A673 (cell line): ENCODE measurements at places on chromosomes 3 and 15.
A peak's percentile ranks its signal among the peaks of the same experiment; 100 is the strongest.

- DNase-seq, result peak; percentile 56
Measured at GRCh38 chr15:58182460-58183163, 44.4 kb downstream of the AQP9 start.

- DNase-seq, result no peak
Measured at GRCh38 chr3:156140001-156140595, 19.7 kb downstream of the KCNAB1 start.

DNA sequence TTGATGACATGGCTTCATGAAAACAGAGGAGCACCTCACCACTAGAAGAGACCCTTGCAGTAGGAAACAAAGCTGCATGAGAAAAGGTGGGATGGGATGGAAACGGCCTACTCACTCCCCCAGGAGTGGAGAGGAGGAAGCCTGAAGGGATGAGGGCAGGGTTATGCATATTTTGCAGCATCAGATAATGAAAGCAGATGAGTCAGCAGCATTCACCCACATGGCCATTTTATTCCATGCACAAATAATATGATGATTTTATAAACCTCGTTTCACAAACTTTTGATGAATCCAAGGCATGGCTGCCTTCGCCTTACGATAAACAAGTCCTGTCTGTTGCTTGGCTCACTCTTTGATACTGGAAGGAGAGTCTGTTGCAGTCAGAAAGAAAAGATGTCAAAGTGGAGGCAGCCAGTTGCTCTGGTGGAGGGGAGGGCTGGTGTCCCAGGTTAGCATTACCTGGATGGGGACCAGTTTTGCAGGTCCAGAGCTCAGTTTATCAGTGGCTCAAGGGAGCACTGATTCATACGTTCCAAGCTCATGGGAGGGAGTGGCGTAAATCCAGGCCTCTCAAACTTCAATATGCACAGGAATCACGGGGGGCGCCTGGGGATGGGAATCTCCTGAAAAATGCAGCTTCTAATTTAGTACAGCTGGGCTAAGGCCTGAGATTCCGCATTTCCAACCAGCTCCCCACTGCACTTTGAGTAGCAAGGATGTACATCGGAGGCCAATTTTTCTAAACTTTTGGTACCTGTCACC, 9.2 kb upstream of the EHD4 start:
- no peak for DNase-seq

DNA sequence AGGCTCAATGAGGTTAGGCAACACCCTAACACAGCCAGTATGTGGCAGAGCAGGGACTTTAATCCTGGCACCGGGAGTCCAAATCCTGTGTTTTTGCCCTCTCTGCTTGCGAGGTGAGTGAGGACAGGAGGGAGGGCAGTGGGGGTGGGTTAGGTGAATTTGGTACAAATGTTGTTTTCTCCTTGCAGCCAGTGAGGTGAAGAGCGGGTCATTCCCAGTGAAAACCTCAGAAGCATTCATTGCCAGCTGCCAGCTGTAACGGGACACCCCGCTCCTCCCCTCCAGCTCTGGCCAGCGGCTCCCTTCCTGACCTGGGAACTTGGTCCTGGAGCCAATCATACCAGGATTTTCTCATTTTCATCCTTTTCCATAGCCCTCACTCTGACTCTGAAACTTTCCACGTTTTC, 45.7 kb upstream of the RAB6B start:
- DNase-seq, result no peak

DNA sequence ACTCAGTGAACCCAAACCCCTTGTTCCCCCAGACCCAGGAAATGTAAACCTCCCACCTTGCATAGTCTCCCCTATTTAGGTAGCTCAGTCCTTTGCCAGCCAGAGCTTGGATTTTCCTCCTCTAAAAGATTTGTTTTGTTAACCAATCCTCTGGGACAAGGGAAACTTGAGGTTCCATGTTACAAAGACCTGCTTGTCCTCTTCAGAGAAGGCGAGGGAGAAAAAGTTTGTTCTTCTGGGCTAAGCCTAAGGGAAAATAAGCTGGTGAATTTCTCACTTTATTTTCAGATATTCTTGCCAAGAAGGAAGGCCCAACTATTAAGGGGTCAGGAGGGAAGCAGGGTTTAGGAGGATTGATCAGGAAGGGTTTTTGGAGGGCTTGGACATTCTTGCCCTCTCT, 136.1 kb upstream of the PROK2 start:
- DNase-seq, result no peak

DNA sequence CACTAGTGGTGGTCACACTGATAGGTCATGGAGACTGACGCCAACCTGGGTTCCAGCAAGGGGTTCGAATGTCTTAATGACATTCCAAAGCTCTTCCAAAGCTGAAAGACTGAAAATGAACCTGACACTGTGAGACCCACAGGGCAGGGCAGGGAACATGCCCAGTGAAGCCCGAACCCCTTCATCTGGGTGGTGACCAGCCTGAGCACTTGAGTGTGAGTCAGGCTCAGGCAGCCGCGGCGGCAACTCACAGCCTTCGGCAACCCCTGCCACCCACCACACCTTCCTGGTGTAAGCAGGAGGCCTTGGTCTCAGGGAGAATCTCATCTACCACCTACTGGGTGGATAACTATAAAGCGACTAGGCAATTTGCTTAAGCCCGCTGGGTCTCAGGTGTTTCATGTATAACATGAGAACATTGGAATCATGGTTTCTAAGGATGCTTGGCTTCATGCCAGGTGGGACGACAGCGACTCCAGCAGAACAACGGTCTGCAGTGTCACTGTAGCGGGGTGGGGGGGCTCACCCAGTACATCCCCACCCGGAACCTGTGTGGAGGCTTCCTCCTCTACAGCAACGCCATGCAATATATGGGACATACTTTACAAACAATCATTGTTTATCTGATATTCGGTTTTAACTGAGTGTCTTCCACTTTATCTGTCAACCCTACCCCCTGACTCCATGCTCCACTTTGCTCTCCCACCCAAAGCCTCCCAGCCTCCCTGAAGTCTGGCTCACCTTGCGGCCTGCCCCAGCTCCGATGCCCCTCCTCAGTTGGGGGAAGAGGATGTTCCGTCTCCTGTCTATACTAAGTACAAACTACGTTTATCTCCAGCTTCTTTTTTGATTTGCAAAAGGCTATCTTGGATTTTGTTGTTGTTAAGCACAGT, 125.0 kb upstream of the MEF2A start:
- no peak for DNase-seq

GRCh38 chr3:55512571-55513343, 25.7 kb upstream of the WNT5A start:
- DNase-seq, result no peak

- no peak for DNase-seq
Measured at GRCh38 chr15:92811148-92811913, 88.8 kb upstream of the CHD2 start.

DNA sequence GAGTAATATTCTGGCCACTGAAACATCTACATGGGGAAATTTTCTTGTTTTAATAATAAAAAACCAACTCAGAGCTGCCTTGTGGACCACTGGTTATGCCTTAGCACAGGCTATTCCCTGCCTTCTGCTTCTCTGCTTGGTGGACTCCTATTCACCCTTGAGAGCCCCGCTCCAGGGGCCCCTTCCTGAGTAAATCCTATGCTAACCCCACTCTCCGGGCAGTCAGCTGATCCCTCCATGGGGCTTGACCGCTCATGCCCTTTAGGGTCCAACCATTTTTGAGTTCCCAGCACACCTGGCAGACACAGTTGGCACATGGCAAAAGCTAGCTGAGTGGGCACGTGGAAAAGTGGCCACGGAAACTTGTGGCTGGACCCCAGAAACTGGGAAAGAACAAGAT, 38.2 kb downstream of the ATP2B2 start:
- DNase-seq, result no peak

DNA sequence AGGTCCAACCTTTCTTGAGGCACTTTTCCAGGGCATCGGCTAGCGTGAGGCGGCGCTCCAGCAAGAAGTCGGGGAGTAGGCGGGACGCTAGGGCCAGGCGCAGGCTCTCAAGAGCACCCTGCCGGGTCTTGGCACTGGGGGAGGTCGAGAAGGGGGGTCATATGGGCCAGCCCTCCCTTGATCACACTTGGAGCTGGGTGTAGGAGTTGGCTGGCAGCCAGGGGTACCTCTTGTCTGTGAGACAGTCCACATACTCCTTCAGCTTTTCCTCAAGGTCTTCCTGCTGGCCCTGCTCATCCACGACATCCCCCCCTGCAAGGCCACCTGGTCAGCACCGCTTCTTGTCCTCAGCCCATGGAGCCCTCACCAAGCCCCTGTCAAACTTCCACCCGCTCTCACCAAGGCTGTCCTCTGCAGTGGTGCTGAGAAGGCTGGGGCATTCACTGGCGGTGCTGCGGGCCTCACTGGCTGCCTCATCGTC, 2.0 kb downstream of the IFRD2 start:
- no peak for DNase-seq

DNA sequence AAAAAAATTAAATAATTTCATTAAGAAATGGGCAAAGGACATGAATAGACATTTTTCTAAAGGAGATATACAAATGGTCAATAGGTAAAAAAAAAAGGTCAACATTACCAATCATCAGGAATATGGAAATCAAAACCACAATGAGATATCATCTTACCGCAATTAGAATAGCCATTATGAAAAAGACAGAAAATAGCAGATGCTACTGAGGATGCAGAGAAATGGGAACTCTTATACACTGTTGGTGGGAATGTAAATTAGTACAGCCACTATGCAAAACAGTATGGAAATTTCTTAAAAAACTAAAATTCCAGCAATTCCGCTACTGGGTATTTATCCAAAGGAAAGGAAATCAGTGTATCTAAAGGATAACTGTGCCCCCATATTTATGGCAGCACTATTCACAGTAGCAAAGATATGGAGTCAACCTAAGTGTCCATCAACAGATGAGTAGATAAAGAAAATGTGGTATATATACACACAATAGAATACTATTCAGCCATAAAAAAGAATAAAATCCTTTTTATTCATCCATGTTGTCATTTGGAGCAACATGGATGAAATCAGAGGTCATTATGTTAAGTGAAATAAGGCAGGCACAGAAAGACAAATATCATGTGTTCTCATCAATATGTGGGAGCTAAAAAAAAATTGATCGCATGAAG, 132.4 kb downstream of the RPL22L1 start:
- no peak for DNase-seq

DNA sequence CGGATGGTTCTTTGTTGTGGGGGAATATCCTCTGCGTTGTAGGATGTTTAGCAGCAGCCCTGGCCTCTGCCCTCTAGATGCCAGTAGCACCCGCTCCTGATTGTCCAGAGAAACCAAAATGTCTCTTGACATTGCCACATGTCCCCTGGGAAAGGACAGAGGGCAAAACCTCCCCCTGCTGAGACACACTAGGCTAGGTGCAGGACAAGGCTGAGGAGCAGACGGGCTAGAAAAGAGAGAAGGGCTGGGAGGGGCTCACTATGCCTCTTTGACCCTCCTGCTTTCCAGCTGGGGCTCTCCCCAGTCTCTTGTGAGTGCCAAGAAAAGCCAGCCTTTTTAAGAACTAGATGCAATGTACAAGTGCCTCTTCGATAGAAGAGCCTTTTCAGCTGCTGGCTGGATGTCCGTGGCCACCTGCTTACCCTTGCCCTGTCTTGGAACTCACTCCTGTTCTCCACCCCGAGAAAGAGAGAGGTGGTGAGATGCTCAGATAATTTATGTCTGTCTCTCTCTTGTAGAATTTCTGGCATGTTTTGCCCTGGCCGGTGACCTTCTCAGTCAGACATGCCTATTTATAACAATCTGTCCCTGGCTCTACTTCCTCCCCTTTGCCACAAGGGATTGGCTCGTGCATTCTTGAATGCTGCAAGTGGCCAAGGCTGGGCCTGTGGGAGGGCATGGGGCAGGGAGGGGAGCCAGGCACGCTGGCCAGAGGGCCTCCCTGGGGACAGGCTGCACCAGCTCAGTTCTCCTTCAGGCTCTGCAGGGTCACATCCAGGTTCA, 142.6 kb downstream of the RPLP1 start:
- no peak for DNase-seq

DNA sequence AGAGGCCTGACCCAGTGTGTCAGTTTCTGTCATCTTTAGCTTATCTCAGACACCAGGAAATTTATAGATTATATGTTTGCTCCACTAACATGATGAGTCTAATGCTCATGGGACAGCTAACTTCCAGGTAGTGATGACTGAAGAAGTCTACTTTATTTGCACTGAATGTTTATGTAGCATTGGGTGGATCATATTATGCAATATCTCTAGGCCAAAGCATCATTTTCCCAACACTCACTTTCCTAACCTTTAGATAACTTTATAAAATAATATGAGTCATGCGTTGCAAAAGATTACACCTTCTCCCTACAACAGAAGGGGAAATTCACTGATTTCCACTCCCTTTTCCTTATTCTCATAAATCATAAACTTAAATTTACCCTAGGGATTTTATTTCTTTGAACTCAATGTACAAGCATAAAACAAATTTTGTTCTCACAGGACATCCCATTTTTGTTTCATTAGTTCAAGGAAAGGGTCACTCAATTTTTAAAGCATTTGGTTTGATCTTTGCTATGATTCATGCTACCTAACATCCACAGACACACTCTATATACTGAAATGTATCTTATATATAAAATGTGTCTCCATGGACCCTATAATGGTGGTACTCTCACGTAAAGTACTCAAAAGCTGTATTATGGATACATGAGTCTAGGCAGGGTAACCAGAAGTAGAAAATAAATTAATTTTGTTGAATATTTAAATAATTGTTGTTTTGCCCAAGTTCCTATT, 225.2 kb downstream of the WDR72 start:
- DNase-seq, result no peak

- DNase-seq, result no peak
Measured at GRCh38 chr3:155989536-155989935, 119.1 kb downstream of the GMPS start.

- DNase-seq, result peak; percentile 33
Measured at GRCh38 chr15:67521783-67522568, 1.0 kb downstream of the C15orf61 start.

DNA sequence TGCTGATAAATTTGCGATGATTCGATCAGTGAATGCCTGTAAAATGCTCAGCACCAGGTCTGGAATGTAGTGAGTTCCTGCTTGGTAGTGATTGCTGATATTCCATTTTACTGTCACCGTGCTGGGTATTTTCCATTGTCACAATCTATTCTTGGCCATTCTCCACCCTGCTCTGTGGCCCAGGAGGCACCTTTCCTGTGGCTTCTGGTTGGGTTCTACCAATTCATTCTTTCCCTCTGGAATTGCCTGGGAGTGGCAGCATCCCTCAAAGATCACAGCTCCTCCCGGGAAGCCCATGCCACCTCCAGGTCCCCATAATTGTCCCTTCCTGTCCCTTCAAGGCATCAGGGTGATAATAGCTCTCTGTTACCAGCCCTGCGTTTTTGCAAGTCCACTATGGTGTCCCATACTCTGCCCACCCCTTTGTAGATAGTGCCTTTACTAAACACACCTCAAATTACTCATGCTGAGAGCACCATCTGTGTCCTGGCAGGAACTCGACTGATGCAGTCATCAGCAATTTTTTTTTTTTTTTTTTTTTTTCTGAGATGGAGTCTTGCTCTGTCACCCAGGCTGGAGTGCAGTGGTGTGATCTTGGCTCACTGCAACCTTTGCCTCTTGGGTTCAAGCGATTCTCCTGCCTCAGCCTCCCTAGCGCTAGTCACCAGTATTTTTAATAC, 177.8 kb upstream of the PROK2 start:
- DNase-seq, result no peak
